ENCODE measurements at places on chromosomes 1 and 21.
A peak's percentile ranks its signal among the peaks of the same experiment; 100 is the strongest.

DNA sequence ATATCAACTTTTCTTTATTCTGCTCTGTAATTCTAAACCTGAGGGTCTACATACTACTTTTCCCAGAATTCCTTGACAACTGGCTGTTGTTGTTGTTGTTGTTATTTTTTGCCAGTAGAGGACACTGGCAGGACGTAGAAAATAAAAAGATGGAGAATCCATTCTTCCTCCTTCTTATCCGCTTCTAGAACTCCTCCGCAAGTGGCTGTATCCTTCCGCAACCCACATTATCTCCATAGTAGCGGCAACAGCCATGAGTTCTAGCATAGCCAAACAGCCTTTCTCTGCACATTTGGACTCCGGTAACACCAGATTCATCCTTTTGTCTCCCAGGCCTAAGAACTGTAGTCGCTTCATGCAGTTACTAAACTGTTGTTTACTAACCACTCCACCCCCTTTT lies 91.1 kb upstream of the CACHD1 start:
- DNase-seq: no peak

DNA sequence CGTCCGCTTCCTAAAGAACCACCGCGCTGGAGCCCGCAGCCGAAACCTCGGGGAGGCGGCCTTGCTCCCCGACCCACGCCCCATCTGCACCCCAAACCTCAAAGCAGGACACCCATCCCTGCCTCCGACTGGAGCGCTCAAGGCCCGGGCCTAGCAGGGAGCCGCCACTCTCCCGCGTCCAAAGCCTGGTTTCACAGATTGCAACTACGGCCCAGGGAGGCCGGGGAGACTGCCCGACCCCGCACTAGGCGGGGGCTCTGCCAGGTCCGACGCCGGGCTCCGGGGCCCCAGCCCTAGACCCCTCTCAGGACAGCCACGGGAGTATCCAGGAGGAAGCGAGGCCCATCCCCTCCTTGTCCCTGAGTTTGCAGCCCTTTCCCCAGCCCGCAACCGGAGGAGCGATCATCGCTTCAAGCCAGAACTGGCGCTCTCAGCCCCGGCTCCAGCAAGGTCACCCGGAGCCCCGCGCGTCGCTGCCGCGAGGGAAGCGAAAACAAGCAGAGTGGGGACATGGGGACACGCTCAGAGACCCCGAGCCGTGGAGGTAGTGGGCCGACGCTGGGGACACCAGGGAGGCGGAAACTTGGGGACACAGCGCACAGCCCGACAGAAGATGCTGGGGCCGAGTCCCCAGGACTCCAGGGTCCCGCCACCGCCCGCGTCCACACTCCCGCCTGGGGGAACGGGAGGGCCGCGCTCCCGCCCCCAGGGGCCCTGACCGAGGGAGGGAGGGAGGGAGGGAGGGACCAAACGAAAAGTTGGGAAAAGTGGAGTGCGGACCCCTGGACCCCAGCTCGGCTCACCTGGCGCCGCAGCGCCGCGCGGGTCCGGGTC lies 433 bp downstream of the TMEM200B start:
- DNase-seq: peak; percentile 47

- peak; percentile 88 for DNase-seq
These were observed 520 bp downstream of the PLEKHN1 start for GRCh38 chr1:966704-967300.

DNA sequence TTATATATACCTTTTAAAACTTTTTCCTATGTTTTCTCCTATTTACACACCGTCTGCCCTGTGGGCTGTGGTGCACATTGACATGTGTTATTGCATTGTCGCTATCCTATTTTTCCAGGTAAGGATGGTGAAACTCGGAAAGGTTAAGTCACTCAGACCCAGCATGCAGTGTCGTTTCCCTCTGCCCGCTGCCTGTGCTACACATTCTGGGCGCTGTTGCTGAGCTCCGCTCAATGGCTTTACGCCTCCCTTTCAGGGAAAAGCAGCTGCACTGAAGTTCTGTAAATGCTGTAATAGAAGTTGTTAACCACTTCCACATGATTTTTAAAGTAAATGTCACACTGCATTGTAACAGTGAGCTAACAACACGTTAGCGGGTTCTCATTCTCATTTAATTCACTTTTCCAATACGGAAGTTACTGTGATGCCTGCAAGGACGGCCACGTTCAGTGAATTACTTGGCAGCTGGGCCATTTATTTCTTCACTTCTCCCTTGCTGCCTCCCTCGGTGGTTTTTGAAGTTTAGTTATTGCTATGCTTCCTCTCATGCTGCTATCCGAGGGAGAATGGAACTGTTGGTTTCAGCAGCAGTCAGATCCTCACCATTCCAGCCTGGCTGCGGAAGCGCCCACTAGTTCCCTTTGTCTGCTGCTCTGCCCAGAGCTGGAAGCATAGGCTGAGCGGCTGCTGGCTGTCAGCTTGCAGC lies 288.7 kb downstream of the SPATA17 start:
- no peak for DNase-seq

- no peak for DNase-seq
These were observed 105.9 kb downstream of the BCAR3 start for GRCh38 chr1:93575621-93576284.

DNA sequence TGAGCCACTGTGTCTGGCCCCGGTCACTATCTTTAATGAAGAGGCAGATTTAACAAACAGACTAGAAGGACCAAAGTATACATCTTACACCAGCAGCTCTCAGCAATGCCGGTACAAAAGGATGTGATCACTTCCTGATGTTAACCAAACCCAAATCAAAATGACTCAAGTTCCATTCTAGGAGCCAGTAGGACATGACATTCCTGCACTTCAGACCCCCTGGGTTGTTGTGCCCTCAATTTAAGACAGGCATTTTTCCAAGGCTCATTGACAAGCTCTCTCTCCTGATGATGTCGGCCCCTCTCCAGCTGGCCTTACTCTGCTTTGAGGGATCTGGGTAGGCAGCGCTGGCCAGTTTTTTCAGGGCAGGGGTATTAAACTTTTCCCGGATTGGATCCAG lies 35.1 kb downstream of the YARS1 start:
- DNase-seq: no peak

- no peak for DNase-seq
These were observed 22.0 kb downstream of the ZNF697 start for GRCh38 chr1:119626011-119626545.

DNA sequence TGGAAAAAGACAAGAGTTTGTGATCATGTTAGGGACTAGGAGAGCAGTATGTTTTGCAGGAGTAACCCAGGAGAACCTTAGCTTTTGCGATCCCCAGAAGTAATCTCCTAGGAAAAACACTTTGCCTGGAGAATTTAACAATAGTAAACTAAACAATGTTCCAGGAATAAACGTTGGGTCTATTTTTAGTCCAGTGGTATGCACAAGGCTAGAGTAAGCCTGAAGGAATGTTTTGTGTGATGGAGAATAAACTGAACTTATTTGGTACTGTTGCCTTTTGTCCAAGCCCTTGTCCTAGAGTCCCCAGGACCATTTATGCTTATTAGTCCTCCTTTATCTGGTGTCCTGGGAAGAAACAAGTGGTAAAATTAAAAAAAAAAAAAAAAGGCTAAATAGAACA lies 28.7 kb upstream of the RGS5 start:
- no peak for DNase-seq

All from stimulated activated CD4-positive, alpha-beta T cell treated with anti-CD3 and anti-CD28 coated beads, Interleukin-2, amount 100 ng/mL, for 24 hours (primary cell).